Aorta (tissue), 5 donors: ENCODE measurements at places on chromosomes 3 and 15.

DNA sequence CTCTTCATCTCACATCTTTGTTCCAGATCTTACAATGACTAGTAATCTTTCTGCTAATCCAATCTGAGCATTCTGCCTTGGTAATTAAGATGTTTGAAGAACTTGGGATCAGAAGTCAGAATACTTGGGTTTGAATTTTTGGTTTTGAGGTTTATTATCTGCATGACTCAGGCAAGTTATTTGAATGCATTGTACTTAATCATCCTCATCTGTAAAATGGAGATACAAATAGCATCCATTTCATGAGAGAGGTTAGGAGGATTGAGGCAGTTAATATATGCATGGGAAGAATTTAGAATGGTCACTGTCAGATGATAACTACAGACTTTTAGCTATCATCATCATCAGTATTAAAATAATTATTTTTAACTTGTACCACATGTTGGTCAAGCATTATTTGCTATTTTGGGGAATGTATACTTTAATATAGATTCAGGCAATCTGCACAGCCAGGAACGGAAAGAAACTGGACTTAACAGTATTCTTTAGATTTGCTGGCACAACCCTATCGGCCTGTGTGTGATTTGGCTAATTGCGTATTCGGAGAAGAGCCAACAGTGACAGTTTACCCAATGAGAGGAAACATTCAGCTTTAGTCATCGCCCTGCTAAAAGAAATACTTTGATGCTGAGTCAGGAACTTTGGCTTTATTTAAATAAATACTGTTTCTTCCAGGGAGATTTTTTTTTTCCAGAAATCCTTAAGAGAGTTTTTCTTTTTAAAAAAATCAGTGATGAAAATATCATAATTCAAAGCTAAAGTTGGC, 600.0 kb downstream of the ROBO1 start:
- DNase-seq: no peak

- no peak for DNase-seq
Observed at GRCh38 chr3:54882129-54882833, 45.6 kb downstream of the LRTM1 start.

GRCh38 chr3:129614435-129614834, 8.0 kb upstream of the PLXND1 start:
- DNase-seq: no peak

- no peak for DNase-seq
Observed at GRCh38 chr3:195401943-195402342, 40.9 kb downstream of the ACAP2 start.

- no peak for DNase-seq
Observed at GRCh38 chr3:109115451-109115850, 2.5 kb downstream of the MORC1 start.
